ENCODE measurements at places on chromosomes 11 and 22. TPM values are rescaled to one million over a fixed set of nuclear protein-coding genes. Genes with fewer than 3 reads are reported as not detected.

- no peak for DNase-seq
Observed at GRCh38 chr11:121741761-121742361, 289.1 kb upstream of the SORL1-AS1 start.

GRCh38 chr11:12464303-12464702 lies 86.9 kb downstream of the PARVA start:
- no peak for DNase-seq

- DNase-seq: no peak
Observed at GRCh38 chr11:13535819-13536218, 40.0 kb upstream of the PTH start.

Gene MS4A6E
- total RNA-seq: 2.1 TPM

GRCh38 chr11:24575392-24575791 lies 78.5 kb downstream of the LUZP2 start:
- no peak for DNase-seq

DNA sequence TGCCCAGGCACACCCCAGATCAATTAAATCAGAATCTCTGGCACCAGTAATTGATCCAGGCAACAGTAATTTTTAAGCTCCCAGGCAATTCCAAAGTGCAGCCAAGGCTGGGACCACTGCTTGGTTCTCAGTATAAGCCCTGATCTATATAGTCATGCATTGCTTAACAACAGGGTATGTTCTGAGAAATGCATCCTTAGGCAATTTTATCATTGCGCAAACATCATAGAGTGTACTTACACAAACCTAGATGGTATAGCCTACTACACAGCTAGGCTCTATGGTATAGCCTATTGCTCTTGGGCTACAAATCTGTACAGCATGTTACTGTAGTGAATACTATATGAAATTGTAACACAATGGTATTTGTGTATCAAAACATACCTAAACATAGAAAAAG lies 651 bp upstream of the C11orf42 start:
- DNase-seq: no peak

DNA sequence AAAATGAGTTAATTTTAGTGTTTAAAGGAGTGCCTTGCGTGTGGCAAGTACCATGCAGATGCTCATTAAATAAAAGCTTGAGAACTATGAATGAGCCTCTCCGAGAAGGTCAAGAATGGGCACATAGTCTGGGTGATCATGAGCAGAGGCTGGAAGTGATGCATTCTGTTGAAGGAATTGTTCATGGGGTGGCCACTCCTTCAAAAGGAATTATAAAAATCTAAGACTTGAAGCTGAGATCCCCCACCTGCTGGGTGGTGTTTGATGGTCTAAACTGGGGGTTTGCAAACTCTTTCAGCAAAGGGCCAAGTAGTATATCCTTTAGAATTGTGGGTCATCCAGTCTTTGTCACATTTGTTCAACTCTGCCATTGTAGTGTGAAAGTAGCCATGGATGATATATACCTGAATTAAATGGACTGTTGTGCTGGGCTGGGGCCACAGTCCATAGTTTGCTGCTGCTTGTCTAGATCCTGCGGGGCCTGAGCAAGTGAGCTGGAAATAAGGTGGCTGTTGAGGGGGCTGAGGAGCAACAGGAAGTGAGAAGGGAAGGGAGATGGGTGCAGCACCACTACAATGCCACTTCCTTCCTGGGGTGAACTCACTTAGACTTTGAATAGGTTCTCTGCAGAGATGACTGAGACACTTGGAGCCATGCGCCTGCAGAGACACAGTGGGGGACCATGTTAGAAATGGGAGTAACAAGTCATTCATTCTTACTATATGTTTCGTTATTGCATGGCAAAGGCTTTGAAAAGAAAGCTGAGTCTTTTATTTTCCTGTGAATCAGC lies 179.0 kb downstream of the SNX19 start:
- DNase-seq: no peak

Gene BEST1
- total RNA-seq: 3.7 TPM

- no peak for DNase-seq
Observed at GRCh38 chr11:134527382-134528243, 115.6 kb upstream of the B3GAT1 start.

DNA sequence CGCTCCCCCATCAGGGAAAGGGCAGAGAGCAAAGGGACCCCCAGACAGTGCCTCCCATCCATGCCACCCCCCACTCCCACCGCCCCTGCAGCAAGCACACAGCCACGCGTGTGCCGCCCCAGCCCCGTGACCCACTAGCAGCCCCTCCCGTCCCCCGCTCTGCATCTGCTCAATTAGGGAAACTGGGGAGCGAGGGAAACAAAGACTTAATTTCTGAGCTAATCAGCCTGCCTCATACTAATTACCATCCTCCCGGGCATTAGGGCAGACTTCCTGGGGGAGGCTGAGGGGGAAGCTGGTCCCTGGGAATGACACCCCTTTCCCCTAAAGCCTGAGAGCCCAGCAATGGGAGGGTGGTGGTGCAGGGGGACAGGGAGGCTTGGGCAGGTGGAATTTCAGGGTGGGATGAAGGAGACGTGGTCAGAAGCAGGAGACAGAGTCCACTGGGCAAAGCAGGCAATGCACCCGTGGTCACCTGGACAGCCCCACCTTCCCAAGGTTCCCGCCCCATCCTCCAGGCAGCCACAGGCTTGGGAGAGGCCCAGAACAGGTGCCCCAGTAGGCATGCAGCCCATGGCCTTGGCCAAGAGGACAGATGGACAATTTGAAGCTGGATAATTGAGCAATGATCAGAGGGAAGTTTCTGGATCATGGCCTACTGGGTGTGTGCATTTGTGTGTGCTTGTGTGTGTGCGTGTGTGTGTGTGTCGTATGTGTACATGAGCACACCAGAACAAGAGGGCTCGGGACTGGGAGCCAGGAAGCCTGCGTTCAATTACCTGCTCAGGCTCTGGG lies 20.6 kb downstream of the ELFN2 start:
- DNase-seq: no peak

Gene PNPLA3
- 2.4 TPM for total RNA-seq

Gene CYP2D6
- 0.73 TPM for total RNA-seq

Gene SLC37A2
- 13.6 TPM for total RNA-seq

Gene GRIK4
- 0.29 TPM for total RNA-seq

DNA sequence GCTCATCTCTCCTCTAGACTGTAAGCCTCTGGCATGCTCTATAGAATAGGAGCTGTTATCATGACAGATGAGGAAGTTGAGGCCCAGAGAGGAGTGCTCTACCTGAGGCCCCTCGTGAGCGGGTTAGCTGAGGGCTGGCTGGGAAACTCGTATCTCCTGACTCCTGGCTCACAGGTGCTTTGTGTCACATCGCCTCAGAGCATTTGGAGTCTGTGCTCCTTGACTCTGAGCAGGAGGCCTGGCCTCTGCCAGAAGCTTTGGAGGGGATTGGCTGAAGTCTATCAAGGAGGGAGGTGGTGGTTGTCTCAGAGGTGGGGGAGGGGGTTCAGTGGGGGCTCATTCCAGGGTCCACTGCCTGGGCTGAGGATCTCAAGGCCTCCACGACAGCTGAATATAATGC lies 7.4 kb downstream of the KCNC1 start:
- no peak for DNase-seq

Gene FREY1
- 0.48 TPM for total RNA-seq

Gene OR10A2
- total RNA-seq: not detected

GRCh38 chr11:64052938-64053622 lies 17.3 kb downstream of the FLRT1 start:
- no peak for DNase-seq

Gene RPL27A
- 907 TPM for total RNA-seq

DNA sequence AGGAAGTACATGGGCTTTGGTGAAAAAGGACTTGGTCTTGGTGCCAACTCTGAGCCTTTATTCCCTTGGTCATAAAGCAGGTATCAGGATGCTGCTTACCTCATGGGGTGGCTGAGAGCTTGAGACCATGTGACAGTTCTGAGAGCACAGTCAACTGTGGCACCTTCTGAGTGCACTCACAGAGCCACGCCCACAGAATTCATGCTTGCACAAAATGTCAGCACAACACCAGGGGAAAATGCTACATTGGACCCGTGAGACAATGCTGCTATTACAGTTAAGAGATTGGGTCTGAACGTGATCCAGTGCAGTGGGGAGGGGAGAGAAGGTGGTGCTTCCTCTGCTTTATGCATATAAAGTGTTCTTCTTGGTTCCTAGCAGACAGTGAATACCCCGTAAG lies 79.5 kb upstream of the SPON1 start:
- no peak for DNase-seq

Gene SLCO2B1
- 32.3 TPM for total RNA-seq

- no peak for DNase-seq
Observed at GRCh38 chr11:92552942-92553341, 328.3 kb downstream of the FAT3 start.

- DNase-seq: no peak
Observed at GRCh38 chr11:3006505-3007260, 14.6 kb upstream of the NAP1L4 start.

Gene LRRN4CL
- 13.6 TPM for total RNA-seq

DNA sequence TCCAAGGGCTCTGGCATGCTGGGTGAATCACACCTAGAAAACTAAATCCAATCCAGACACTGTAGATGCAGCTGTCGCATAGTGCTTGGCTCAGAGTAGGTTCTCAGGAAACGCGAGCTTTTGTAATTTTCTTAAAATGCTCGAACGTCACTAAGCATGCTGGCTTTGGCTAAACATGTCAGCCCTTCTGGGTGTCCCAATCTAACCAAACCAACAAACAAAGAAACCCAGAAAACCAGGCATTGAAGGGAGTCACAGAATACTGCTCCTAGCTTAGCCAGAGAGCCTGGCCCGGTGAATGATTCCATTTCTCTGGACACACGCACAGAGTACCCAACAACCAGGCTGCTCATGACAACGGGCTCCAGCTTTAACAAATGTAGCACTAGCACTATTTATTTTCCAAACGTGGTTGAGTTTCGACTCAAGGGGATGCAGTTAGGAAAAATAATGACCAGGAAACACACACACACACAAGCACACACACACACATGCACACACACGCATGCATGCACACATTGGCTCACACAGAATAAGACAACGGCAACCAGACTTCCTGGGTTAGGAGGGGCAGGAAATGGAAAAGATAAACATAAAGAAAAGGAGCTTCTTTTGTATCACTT lies 492.6 kb downstream of the MIAT start:
- DNase-seq: no peak

- no peak for DNase-seq
Observed at GRCh38 chr11:10032935-10033334, 261.1 kb downstream of the SBF2 start.

DNA sequence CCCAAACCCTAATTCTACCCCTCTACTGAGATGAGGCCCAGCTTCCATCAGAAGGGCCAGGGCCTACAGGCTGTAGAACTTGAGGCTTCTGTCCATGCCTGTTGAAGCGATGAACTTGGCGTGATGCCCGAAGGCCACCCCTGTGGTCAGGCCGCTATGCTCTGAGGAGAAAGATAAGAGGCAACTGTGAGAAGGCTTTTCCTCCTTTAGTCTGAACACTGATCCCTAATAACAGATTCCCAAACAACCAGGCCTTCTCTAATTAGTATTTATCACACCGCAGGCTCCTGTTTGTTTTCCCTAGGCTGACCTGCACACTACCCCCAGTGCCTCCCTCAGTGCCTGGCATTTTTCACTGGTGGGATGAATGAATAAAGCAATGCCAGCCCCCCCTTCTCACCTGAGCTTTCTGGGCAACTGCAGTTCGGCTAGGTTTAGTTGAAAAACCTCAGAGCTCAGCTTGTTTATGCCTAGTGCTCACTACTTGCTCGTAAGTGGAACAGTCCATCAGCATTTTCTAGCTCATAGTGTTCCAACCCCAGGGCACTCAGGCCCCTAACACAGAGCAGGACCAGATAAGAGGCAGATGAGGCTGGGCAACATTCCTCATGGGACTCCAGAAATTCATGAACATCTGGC lies 15.2 kb downstream of the PRPF19 start:
- DNase-seq: no peak

Gene MRGPRX3
- 2.0 TPM for total RNA-seq

DNA sequence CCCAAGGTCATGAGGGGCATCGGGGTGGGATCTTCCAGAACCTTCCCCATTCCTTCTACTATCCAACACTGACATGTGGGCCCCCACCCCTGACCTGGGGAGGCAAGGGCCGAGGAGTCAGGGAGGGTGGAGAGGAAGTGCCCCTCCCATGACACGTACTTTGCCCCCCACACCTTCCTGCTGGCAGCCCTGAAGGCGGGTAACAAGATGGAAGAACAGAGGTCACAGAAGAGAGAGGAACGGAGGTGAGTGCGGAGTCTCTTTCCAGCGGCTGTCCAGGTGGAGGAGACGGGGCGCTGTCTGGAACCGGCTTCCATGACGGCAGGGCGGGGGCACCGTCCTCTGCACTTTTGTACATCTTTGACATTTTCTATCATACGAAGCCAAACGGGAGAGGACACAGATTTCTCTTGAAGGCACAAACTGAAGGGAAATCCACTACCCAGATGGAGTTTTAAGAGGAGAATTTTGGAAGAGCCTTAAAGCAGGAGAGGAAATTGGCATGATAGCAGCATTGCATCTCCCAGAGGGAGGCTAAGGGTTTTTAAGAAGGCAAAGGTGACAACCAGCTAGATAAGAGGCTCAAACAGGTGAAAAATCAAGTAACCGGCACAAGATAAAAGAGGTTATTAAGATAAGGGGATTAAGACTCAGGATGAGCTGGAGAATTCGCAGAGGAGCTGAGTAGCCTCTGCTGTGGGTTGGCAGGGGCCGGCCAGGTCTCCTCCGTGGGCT lies 16.7 kb downstream of the OSBPL5 start:
- no peak for DNase-seq

Gene GLYATL1
- total RNA-seq: not detected

GRCh38 chr22:46329616-46330015 lies 5.9 kb upstream of the TRMU start:
- no peak for DNase-seq

GRCh38 chr11:92843455-92843854 lies 126.0 kb upstream of the MTNR1B start:
- DNase-seq: no peak

Gene PNPLA5
- total RNA-seq: not detected

GRCh38 chr22:48827268-48827846 lies 1000.3 kb downstream of the BRD1 start:
- peak; percentile 42 for DNase-seq

DNA sequence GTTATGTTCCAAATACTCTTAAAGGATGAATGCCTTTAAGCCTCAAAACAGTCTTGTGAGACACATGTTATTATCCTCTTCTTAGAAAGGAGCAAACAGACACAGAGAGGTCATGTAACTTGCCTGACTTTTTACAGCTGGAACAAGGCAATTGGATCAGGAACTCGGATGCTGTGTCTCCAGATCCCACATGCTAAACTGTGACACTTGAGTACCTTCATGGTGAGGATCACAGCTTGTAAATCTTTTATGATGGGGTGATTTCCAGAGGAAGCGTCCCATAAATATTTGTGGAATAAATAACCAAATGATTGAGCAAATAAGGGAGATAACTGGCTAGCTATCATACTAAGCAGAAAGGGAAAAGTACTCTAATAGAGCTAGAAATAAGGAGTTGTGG lies 171.2 kb downstream of the C11orf91 start:
- DNase-seq: no peak

GRCh38 chr11:129320494-129320893 lies 55.2 kb upstream of the BARX2 start:
- no peak for DNase-seq

Measured in breast epithelium (tissue), 4 donors.